Stimulated activated CD8-positive, alpha-beta memory T cell treated with anti-CD3 and anti-CD28 coated beads, Interleukin-2, amount 100 ng/mL, for 1 hour (primary cell): ENCODE measurements at places on chromosomes 7 and 10.

DNA sequence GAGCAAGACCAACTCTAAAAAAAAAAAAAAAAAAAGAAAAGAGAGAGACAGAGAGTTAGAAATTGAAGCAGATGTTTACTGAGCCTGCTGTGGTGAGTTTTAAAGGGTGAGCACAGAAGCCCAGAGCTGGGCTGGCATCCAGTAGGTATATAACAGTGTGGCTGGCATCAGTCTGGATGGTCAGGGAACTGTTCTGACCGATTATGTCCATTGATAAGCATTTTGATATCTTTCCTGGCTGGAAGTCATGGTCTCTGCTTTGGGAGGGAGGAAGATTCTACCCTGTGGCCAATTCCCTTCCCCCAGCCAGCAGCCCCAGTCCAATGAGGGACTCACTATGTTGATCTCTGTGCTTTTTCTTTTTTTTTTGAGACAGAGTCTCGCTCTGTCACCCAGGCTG, 65.2 kb upstream of the PODXL start:
- no peak for DNase-seq

GRCh38 chr7:7524121-7524520, 11.6 kb downstream of the COL28A1 start:
- DNase-seq: no peak

GRCh38 chr10:105986912-105987635, 1177.4 kb downstream of the SORCS1 start:
- no peak for DNase-seq

DNA sequence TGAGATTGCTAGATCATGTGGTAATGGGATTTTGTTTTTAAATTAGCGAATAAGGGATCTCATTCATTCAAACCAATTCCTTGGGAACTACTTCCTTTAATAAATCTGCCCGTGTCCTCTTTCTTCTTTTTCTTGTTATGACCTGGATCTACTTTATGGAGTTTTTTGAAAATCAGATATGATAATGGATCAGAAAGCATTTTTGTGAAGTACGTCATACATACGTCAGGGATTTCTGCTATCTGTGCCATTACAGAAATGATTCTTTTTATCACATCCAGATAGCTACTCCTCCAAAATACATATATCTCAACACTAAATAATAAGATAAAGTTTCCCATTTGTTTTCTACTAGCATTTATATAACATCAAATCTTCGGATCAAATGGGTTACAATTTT, 40.2 kb upstream of the STK17A start:
- no peak for DNase-seq

DNA sequence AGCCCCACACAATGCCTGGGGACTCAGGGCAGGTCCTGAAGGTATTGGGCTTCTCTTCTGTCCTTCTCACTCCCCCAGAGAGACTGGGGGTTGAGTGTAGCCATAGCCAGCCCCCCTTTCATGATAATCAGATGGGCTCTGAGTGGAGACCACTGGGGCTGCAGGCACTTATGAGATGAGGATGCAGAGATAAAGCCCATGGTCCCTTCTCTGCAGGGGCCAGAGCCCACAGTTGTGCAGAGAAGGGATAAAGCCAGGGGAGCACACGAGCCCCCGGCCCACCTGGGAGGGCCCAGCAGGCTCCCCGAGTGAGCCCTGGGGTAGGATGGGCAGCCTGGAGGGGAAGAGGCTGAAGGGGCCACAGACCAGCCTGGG, 96.2 kb downstream of the BMS1 start:
- DNase-seq: no peak

DNA sequence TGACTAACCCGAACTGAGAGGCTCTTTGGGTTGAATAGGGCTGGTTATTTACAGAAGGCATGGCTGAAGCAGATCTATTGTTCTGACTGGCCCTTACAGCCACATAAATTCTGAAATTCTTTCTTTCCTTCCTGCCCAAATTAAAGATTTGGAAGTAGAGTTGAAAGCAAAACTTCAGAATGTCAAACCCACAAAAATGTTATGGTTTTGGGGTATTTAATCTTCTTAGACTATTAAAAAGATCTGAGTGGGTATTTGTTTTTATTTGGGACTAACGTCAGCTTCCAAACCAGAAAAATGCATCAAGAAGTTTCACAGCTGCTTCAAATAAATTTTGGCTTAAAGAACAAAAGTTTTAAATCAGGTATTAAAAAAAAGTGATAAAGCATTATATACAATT, 124.5 kb downstream of the AHR start:
- no peak for DNase-seq

- no peak for DNase-seq
These were observed at the start of gene LRCH4 for GRCh38 chr7:100585511-100586265. Gene LRCH4 (minus strand): TSS chr7:100586129. CDS start chr7:100586100, 29 bp downstream.

GRCh38 chr7:151025924-151026671, 1.8 kb upstream of the ATG9B start:
- no peak for DNase-seq

- DNase-seq: no peak
These were observed 139.0 kb downstream of the LRRN3 start for GRCh38 chr7:111229916-111230315.

GRCh38 chr7:8014399-8014798, 45.8 kb downstream of the GLCCI1 start:
- DNase-seq: no peak

DNA sequence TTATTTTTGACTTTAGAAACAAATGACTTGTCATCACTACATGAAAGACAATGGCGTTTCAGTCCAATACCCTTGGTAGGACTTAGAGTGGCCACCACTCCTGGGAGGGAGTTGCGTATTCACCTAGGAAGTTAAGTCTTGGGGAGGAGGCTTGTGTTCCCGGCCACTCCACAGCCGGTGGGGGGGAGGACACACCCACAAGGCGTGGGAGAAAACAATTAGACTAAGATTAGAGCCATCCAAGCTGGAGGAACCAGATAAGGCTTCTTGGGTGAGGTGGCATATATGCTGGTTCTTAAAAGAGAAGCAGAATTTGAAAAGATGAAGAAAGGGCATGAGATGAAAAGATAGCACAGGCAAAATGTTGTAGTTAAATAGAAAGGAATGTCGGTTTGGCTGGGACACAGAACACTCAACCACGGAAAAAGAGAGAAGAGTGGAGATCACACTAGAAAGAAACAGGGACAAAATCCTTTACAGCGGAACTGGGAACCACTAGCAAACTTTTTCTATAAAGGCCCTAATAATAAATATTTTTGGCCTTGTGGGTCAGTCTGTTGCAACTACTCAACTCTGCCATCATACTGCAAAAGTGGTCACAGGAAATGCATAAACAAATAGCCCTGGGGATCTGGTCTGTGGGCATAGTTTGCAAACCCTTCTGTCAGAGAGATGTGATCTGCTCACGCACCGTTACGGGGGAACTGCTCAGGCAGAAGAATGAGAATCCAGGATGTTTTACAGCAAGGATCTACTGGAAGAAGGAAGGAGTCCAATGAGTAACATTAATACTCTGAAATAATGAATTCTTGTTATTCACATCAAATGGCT, 651.8 kb downstream of the PARD3 start:
- DNase-seq: no peak

DNA sequence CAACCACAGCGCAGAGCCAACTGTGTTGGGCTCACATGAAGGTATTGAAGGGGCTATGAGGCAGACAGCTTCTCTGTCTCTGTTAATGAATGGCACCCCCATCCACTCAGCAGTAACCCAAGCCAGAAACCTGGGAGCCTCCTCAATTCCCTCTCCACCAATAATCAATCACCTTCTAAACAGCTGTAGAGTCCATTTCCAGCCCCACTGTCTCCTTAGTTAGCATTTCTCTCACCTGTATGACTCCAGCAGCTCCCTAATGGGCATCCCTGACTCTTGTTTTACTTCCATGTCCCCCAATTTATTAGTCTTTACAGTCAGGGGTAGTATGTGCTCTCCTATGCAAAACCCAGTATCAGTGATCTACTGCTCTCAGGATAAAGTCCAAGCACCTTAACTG, 6.9 kb downstream of the SRI start:
- DNase-seq: no peak

DNA sequence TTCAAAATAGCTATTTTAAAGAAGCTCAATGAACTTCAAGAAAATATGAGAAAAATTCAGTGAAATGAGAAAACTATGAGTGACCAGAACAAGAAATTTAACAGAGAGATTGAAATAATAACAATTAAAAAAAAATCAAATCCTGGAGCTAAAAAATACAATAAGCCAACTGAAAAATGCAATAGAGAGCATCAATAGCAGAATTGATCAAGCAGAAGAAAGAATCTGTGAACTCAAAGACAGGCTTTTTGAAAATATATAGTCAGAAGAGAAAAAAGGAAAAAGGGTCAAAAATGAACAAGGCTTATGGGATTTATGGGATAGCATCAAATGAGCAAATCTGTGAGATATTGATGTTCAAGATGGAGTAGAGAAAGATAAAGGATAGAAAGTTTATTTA, 133.0 kb downstream of the OTUD1 start:
- DNase-seq: no peak

- no peak for DNase-seq
These were observed 301.7 kb downstream of the CSTF2T start for GRCh38 chr10:51397695-51398094.

- no peak for DNase-seq
These were observed 21.9 kb downstream of the SKIDA1 start for GRCh38 chr10:21503542-21503941.

GRCh38 chr7:127974446-127975035, 56.7 kb downstream of the LRRC4 start:
- DNase-seq: no peak

DNA sequence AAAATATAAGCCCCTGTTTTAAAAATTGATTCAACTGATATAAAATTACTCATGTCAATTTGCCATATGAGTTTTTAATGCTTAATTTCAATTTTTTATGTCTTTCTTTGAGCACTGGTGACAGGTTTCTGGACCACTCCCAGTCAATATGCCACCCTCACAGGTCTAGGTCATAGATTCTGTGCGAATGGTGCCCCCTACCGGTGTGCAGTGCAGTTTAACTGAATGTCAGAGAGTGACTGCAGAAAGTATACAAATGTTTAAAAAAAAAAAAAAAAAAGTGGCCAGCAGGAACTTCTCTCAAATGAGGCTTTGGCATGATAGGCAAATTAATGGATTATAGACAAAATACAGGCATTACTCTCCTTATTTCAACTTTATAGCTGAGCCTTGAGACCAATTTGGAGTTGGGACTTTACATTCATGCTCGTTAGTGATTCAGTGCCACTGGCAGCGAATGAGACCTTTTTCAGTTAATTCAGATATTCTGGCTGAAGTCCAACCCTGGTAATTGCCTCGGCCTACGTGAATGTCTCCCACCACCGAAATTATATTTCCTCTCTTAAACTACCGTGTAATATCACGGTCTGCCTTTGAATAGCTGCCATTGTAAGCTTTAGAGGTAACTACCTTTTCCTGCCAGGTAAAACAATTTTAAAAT, 427.6 kb downstream of the PHTF2 start:
- DNase-seq: no peak
